MCF 10A (cell line): ENCODE measurements at places on chromosomes 4 and X. TPM values are rescaled to one million over a fixed set of nuclear protein-coding genes. Genes with fewer than 3 reads are reported as not detected.
A peak's percentile ranks its signal among the peaks of the same experiment; 100 is the strongest.

The PCDH11X gene
- total RNA-seq = 0.05 TPM in 1 of 2 replicates, not detected in the other

The XKRX gene
- 0.17 and 0.26 TPM in 2 replicates for total RNA-seq

The AFM gene
- total RNA-seq = not detected in 2 replicates

The EPHA5 gene
- total RNA-seq = 0.12 and 0.28 TPM in 2 replicates

The SCML2 gene
- 3.2 and 3.5 TPM in 2 replicates for total RNA-seq

The ADGRG2 gene
- 6.4 and 8.6 TPM in 2 replicates for total RNA-seq

The PRAF2 gene
- 32.1 and 34.5 TPM in 2 replicates for total RNA-seq

DNA sequence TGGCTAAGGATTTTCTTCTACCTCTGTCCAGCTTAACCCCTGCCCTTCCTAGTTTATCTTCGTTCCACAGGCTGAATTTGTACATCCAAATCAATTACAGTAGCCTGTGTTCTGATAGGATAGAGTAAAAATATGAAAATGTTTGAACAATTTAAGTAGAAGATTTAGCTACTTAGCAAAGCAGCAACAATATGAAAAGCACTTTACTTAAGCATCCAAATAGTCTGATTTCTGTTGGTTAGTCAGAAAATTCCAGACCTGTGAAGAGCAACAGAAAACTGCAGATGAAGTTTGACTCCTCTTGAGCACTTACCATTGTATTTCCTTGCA lies 2.0 kb downstream of the ARSJ start:
- peak overlapping the region; percentile 94 for H3K4me3 ChIP-seq
- H3K27me3 ChIP-seq = no peaks in the 10 kb centered on the region
- DNase-seq = no peak
- peaks cover 30% of the 10 kb centered on the region for H3K4me1 ChIP-seq

- no peak for DNase-seq
- H3K4me1 ChIP-seq = peaks cover 6% of the 10 kb centered on the region
- no peaks in the 10 kb centered on the region for H3K36me3 ChIP-seq
- no peak overlapping the region for H3K4me3 ChIP-seq
- H3K27ac ChIP-seq = no peak overlapping the region
These were observed 40.0 kb downstream of the FGFRL1 start for GRCh38 chr4:1051472-1051871.

DNA sequence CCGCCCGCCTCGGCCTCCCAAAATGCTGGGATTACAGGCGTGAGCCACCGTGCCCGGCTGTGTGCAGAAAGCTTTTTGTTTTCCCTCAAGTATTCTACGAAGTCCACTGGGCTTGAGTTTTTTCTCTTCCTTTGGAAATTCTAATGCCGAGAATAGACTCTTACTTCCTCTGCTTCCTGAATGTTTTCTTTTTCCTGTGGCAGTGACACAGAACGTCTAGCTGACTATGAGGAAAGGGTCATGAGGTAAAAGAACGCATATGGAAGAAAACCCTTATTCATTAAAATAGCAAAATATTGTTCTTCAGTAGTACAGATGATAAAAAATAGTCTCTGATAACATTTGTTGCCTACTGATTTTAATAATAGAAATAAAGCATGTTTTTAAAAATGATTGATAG lies 4.9 kb upstream of the SLC25A4 start:
- DNase-seq = no peak
- H3K36me3 ChIP-seq = no peaks in the 10 kb centered on the region
- no peaks in the 10 kb centered on the region for H3K27me3 ChIP-seq
- H3K4me1 ChIP-seq = no peaks in the 10 kb centered on the region
- no peak overlapping the region for H3K27ac ChIP-seq

DNA sequence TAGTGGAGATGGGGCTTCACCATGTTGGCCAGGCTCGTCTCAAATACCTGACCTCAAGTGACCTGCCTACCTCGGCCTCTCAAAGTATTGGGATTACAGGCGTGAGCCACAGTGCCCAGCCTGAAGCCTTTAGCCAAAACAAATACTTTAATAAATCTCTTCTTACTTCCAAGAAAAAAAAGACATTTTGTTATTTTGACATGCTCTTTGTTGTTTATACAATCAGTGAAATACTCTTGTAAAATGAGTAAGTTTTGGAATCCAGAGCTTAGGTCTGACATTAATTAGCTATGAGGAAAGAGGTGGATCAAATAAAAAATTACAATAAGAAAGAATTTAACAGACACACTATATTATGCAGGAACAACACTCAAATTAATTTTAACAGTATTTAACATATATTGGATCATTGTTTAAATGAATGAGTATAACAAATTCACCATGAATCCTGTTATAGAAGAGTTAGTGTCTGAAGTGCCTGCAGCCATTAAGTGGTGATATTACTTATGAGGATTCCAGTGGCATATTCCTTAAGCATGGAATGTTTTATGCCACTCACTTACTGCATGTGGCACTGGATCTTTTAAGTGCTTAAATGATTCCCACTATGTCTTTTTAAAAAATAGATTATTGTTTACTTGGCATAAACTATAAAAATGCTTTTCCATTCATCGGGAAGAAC lies 260.1 kb upstream of the GIMD1 start:
- peak; percentile 6 for DNase-seq
- no peaks in the 10 kb centered on the region for H3K36me3 ChIP-seq
- H3K27me3 ChIP-seq = no peaks in the 10 kb centered on the region

DNA sequence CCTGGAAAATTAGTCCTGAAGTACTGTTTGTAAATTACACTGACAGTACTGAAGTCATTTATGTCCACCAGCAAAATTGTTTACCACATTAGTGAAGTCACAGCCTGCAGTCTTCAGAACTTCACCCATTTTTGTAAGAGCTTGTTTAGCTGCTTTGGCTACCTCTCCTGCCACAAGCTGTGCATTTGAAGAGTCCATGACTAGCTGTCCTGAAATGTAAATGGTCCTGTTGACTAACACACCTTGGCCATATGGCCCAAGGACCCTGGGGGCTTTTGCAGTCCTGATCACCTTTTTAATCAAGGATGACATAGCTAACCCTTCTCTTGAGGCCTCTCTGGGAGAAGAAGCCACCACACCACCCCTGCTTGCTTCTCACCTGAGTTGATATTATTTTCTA lies 21.4 kb upstream of the ZNF518B start:
- no peaks in the 10 kb centered on the region for H3K36me3 ChIP-seq
- H3K4me3 ChIP-seq = no peak overlapping the region
- H3K4me1 ChIP-seq = no peaks in the 10 kb centered on the region
- DNase-seq = no peak
- H3K27me3 ChIP-seq = no peaks in the 10 kb centered on the region

GRCh38 chrX:85941275-85941674 lies 106.1 kb downstream of the CHM start:
- H3K27ac ChIP-seq = no peak overlapping the region
- no peaks in the 10 kb centered on the region for H3K4me1 ChIP-seq
- no peak for DNase-seq
- H3K4me3 ChIP-seq = no peak overlapping the region
- H3K27me3 ChIP-seq = no peaks in the 10 kb centered on the region
- H3K36me3 ChIP-seq = peaks cover 11% of the 10 kb centered on the region

DNA sequence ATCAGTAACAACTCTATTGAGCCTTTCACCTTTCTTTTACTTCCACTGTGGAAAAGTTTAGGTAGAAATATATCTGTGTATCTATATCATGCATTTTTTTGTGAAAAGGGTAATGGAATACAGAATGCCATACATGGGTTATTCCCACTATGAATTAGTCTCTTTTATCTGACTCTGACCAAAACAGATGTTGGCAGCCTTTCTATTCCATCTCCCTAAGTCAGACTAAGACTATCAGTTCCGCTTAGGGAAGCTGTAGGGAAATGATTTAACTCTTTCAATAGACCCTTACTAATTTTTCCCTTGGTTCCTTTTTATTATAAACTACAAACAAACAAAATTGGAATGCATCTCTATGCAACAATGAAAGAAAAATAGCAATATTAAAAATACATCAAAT lies 92.3 kb upstream of the LEF1 start:
- no peak overlapping the region for H3K27ac ChIP-seq
- H3K4me3 ChIP-seq = no peak overlapping the region
- DNase-seq = no peak
- H3K36me3 ChIP-seq = no peaks in the 10 kb centered on the region
- H3K4me1 ChIP-seq = no peaks in the 10 kb centered on the region

DNA sequence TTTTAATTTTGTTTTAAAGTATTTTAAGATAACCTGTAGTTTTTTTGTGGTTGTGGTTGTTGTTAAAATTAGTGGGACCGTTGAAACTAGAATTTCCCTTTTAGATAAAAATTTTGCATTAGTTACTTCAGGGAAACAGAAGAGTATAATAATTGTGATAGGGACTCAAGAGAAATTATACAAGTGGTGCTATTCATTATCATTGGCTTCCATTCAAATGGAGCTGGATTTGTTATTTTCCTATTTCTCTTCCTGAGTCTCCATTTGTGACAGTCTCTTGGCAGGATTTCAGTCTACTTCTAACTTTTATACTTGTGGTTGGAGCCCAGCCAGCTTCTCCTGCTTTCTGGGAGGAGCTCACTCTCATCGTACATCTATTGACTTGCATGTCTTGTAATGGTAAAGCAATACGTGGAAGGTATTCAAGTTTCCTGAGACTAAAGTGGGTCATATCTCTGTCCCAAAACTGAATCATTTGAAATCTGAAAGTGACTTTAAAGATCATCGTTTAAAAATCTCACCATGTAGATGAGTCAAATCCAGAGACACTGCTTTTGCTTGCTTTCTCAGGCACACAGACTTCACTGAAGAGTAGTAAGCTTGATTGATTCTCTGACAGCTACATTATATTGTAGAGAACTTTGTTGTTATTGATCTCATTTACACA lies 155.8 kb downstream of the RPA4 start:
- H3K36me3 ChIP-seq = no peaks in the 10 kb centered on the region
- no peak overlapping the region for H3K27ac ChIP-seq
- H3K4me3 ChIP-seq = peak overlapping the region; percentile 35
- peak; percentile 66 for DNase-seq

- H3K27ac ChIP-seq = no peak overlapping the region
- H3K36me3 ChIP-seq = no peaks in the 10 kb centered on the region
- H3K4me3 ChIP-seq = no peak overlapping the region
- no peaks in the 10 kb centered on the region for H3K27me3 ChIP-seq
These were observed 676.4 kb upstream of the INTU start for GRCh38 chr4:126956184-126956897.

DNA sequence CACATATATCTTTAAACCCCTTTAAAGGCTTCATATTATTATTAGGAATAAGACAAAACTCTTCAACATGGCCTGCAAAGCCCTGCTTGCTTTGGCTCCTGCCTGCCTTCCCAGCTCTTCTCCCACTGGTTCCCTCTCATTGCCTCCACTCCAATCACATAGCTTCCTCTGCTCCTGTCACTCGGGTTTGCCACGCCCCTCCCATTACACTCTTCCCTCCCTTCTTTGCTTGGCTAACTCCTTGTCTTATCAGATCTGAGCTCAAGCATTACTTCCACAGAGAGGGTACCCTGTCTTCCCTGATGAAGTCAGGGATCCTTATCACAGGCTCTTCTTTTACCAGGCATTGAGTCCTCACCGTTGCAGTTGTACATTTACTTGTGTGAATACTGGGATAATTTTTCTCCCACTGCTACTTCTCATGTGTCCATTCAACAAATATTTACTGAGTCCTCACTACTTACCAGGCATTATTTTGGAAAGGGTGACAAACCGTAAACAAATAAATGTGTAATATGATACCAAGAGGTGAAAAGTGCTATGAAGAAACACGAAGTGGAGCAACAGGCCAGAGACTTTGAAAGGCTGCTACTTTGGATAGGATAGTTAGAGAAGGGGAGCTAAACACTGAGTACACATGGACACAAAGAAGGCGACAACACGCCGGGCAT lies 3.2 kb upstream of the VGLL1 start:
- peak; percentile 11 for DNase-seq
- no peaks in the 10 kb centered on the region for H3K36me3 ChIP-seq
- no peaks in the 10 kb centered on the region for H3K4me1 ChIP-seq
- H3K27ac ChIP-seq = no peak overlapping the region
- no peak overlapping the region for H3K4me3 ChIP-seq

DNA sequence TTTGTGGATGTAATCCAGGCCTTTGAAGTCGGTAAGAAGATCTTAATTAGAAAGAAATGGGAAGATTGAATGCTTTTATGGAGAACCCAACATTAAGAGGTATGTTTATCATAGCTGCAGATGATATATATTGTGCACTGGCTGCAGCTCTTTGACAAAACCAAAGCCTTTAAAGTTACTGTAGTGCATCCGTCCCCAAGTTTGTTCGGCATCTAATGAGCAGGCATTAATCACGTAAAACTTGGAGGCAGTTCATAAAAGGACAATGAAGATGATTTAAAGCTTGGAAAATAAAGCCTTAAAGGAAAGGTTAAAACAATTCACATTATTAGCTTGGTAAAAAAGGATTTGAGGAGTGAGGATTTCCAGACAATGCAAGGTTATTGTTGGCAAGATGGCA lies 150.8 kb upstream of the ARX start:
- H3K4me1 ChIP-seq = no peaks in the 10 kb centered on the region
- peaks cover 17% of the 10 kb centered on the region for H3K27me3 ChIP-seq

- no peak overlapping the region for H3K4me3 ChIP-seq
- peak; percentile 46 for DNase-seq
- no peaks in the 10 kb centered on the region for H3K4me1 ChIP-seq
- H3K27ac ChIP-seq = no peak overlapping the region
- H3K36me3 ChIP-seq = no peaks in the 10 kb centered on the region
- peaks cover 14% of the 10 kb centered on the region for H3K27me3 ChIP-seq
These were observed 37.8 kb downstream of the SEPTIN6 start for GRCh38 chrX:119655125-119655524.

DNA sequence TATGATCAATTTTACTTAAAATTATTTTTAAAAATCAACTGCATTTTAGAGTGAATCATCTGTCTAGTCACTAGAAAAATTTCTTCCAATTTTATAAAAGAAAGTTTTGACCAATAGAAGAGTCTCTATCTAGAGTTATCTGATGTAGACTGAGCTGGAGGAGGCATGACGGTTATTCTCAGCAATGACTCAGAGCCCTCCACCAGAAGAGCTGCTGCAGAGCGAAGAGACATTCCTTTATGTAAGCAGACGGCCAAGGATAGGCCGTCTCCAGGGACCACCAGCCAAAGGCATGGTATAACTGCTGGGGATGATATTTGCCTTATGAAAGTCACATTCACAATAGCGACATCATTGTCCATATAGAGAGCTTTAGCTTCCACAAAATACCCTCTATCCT lies 23.0 kb downstream of the LDB2 start:
- no peaks in the 10 kb centered on the region for H3K36me3 ChIP-seq
- no peak overlapping the region for H3K4me3 ChIP-seq
- H3K27ac ChIP-seq = no peak overlapping the region
- no peaks in the 10 kb centered on the region for H3K4me1 ChIP-seq

GRCh38 chrX:13430136-13430827 lies 110.4 kb upstream of the ATXN3L start:
- H3K4me1 ChIP-seq = peaks cover 30% of the 10 kb centered on the region
- H3K4me3 ChIP-seq = no peak overlapping the region
- H3K36me3 ChIP-seq = no peaks in the 10 kb centered on the region
- no peaks in the 10 kb centered on the region for H3K27me3 ChIP-seq
- peak; percentile 11 for DNase-seq

GRCh38 chr4:2642968-2643367 lies 106.5 kb downstream of the FAM193A start:
- H3K36me3 ChIP-seq = peaks cover 81% of the 10 kb centered on the region
- no peak overlapping the region for H3K27ac ChIP-seq
- no peaks in the 10 kb centered on the region for H3K27me3 ChIP-seq
- no peaks in the 10 kb centered on the region for H3K4me1 ChIP-seq

DNA sequence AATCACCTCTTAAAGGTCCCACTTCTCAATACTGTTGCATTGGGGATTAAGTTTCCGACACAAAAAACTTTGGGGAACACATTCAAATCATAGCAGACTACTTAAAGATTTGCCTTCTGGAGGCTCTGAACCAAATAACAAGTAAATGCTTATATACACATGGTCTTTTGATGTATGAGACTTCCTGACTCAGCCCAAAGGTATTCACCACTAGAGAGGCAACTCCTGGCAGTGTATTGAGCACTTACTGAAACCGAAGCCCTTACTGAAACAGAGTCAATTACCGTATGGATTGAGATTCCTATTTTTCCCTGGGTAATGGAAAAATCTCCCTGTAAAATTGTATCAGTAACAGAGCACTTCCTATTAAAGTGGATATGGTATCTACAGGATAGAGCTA lies 45.4 kb downstream of the ZCCHC13 start:
- no peaks in the 10 kb centered on the region for H3K36me3 ChIP-seq
- peak; percentile 41 for DNase-seq
- H3K27ac ChIP-seq = no peak overlapping the region
